ENCODE measurements at places on chromosomes 1 and 21. TPM values are rescaled to one million over a fixed set of nuclear protein-coding genes. Genes with fewer than 3 reads are reported as not detected.

The CD84 gene
- total RNA-seq: 1.3 TPM

The CELA2A gene
- total RNA-seq: not detected

The B4GALT2 gene
- total RNA-seq: 26.6 TPM

The TNFRSF1B gene
- 28.1 TPM for total RNA-seq

The CHODL gene
- 0.52 TPM for total RNA-seq

The CELA3A gene
- total RNA-seq: 0.56 TPM

The TSPAN2 gene
- total RNA-seq: 14.6 TPM

The HES3 gene
- total RNA-seq: not detected

The FCRL2 gene
- total RNA-seq: 0.10 TPM

The KCNE2 gene
- 0.24 TPM for total RNA-seq

The SLC2A5 gene
- total RNA-seq: 4.9 TPM

Data from colonic mucosa (tissue), 4 donors.